ENCODE measurements at places on chromosomes 6 and 20.

GRCh38 chr6:46039646-46040045 is 24.0 kb upstream of the CLIC5 start:
- no peak for DNase-seq

DNA sequence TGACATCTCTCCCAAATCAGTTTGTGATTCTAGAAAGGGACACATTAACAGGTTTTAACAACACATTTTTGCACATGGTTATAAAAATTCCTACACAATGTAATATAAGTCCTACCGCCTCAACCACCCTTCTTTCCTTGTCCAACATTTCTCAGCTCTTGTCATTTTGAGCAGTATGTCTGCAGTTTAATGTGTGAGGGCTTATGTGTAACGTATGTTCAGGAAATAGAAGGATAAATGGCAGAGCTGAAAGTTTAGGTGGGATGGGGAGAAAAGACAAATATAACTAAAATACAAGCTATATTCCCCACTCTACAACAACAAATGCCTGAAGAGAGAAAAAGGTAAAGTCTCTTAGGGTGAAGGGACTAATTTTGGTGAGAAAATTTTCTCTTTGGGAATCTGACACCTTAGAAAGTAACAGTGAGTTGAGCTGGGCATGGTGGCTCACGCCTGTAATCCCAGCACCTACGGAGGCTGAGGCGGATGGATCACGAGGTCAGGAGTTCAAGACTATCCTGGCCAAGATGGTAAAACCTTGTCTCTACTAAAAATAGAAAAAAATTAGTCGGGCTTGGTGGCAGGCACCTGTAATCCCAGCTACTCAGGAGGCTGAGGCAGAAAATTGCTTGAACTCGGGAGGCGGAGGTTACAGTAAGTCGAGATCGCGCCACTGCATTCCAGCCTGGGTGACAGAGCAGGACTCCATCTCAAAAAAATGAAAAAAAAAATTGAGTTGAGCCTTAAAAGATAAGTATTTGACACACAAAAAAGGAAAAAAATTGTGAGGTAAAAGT is 5.1 kb downstream of the PNRC1 start:
- no peak for DNase-seq

GRCh38 chr6:113870917-113871316 is 13.8 kb downstream of the MARCKS start:
- no peak for DNase-seq

GRCh38 chr6:10269814-10270472 is 144.9 kb downstream of the TFAP2A start:
- DNase-seq: no peak

DNA sequence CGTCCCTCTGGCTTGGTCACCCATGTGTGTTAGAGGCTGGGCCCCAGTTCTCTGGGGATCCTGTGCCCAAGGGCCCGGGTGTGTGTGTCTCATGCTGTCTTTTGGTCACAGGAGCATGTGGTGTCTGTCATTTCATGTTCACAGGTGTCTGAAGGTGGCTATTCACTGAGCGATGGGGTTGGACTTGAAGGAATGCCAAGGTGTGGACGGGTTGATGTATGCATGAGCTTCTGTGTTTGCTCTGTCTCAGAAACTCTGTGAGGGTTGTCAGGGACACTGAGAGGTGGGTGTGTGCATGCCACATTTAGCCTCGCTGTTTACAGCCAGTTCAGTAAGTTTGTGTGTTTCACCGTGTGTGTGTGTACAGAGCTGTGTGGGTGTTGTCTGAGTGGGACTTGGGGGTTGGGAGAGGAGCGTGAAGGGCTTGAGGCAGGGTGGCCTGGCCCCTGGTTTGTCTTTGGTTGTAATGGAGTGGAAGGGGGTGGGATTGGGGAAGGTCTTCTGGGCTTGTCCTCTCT is 1.2 kb downstream of the DDR1 start:
- DNase-seq: no peak

GRCh38 chr20:22723659-22724058 is 139.3 kb upstream of the FOXA2 start:
- peak; percentile 62 for DNase-seq

- peak; percentile 78 for DNase-seq
Observed at GRCh38 chr6:158009114-158009891, 27.6 kb downstream of the SYNJ2 start.

- peak; percentile 12 for DNase-seq
Observed at GRCh38 chr6:87183687-87184086, 28.3 kb downstream of the ZNF292 start.

GRCh38 chr6:43376551-43376981 is 7.1 kb upstream of the ZNF318 start:
- DNase-seq: no peak

GRCh38 chr6:168403370-168404005 is 37.5 kb upstream of the SMOC2 start:
- DNase-seq: no peak

- DNase-seq: no peak
Observed at GRCh38 chr6:37696220-37696840, 1.4 kb downstream of the MDGA1 start.

- no peak for DNase-seq
Observed at GRCh38 chr6:54719131-54719530, 127.4 kb upstream of the FAM83B start.

GRCh38 chr6:98847779-98848538 is 13.6 kb downstream of the POU3F2 start:
- DNase-seq: no peak

GRCh38 chr6:169710009-169710408 is 8.1 kb downstream of the C6orf120 start:
- no peak for DNase-seq

DNA sequence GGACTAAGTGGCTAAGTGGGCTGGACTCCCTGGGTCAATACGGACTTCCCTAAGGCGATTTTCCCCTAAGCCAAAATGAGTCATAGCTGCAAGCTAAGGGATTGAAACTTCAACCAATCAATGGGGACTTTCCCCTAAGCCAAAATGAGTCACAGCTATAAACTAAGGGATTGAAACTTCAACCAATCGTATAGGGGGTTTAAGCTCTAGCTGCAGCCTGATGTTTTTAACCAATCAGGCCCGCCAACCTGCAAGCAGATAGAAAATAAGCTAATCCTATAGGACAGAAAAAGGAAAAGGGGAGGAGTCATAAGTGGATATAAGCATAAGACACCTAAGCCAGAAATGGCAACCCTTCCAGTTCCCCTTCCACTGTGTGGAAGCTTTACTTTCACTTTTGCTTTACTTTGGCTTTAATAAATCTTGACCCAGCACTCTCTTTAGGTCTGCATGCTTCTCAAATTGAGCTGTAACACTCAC is 655.0 kb upstream of the HS3ST5 start:
- no peak for DNase-seq

DNA sequence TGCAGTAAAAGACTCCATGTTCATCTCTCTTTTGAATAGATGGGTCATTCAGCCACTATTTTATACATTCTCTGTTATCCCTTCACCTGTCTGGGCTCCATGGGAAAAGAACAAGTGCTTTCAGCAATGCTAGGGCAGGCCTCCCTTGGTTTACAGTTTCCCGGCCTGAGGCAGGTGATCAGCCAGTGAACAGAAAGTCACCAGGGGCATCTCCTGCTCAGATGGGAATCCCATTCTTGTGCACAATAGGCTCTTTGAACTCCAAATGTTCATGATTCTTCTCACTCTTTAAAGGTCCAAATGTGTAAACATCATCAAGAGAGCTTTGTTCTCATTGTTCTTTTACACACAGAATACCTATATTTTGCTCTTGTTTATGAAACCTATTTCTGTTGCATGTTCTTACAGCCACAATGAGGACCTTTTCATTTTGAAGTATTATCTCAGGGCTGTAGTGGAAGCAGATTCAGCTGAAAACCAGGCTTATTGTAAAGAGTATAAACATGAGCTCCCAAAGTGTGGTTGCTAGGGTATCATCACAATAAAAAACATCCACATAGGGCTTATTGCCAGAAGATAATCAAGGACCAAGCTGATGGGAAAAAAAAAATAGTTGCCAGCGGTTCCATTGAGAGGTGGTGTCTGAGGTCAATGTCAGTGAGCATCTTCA is 267.1 kb upstream of the SGK1 start:
- no peak for DNase-seq

DNA sequence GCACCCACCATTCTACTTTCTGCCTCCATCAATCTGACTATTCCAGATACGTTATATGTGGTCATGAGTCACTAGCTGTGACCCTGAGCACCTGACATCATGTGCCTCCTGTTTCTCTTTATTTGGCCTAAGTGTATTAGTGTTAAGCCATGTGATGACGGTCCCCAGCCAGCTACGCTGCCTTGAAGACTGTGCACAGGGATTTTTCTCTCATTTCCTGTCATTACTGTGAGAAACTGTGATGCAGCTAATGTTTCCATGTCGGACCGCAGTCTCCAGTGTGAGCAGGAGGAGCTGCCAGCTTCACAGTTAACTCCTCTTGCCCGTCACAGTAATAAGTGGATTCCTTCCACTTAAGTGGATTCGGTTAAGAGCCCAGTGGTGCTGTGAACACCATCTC is 9.9 kb upstream of the SPATS1 start:
- no peak for DNase-seq

DNA sequence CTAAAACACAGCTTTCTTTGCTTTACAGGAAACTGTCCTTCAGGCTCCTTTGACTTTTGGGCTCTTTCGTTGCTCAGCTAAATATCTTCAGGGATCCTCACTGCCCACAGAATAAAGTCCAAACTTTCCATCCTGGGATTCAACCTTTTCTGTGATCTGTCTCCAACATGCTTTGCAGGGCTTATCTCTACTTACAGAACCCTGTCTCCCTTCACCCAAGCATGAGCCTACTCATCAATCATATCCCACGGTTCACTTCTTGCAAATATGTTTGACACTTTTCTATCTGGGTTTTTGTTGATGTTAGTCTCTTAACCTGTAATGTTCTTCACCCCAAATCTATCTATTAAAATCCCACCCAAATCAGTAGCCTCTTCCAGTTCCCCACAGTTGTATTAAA is 327.3 kb upstream of the RNF24 start:
- no peak for DNase-seq

DNA sequence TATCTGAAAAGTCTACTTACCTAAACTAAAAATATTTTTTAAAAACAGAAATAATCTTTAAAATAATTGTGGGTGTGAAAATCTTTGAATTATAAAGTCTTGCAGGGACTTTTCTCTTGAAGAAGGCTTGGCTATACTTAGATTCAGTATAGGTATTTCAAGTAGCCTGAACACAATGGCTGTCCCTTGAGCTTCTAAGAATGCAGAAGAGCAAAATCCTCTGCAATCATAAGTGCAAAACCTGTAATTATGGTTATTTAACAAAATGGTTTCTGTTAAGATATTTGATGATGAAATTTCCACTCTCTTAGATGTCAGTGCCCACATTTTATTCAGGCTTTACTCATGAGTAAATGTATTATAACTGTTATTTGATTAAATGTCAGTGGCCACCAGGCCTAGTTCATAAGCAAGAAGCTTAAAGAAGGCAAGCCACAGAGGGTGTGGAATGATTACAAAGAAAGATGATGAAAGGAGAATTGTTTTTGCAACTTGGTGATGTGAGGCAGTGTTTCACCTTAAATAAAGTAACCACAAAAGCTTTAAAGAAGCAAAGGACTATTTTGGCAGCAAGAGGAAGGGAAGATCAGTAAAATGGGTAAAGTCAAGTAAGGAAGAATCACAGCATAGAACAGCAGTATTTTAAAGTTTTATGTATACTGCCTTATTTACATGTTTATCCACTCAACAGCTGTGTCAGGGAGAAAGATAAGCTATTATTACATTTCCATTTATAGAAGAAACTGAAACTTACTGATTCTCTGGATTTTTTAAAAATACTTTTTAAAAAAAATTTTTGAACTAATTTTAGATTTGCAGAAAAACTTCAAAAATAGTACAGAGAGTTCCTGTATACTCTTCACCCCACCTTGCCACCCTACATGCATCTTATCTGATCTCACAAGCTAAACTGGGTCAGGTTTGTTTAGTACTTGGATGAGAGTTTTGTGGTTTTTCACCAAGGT is 351.2 kb upstream of the RUNX2 start:
- no peak for DNase-seq

GRCh38 chr20:24060851-24061590 is 72.4 kb upstream of the GGTLC1 start:
- DNase-seq: no peak

DNA sequence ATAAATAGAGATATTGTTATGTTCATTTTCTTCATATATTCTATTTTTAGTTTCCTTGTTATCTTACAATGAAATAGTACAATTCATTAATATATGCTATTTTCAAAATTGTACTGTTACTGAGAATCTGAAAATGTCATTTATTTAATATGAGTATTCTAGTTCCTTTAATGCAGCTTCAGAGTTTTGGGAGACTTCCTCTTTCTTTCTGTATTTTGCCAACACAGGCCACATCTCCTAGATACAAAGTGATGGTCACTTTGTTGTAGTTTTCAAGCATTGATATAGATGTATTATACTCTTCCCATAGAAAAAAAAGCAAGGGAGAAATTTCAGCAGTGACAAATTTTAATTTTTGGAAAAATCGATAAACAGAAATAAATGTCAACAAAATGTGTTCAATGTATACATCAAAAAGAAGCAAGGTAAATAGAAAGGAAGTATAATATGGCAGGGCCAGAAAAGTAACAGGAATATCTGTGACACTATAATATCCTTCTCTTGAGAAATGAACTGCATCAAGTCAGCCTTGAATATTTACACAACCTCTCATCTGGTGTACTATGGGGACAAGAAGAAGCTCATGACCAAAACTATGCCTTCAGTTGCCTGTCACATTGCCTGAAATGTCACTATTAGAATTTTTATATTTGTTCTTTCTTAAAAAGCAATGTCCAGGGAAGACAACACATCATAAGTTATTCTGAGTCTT is 396.0 kb downstream of the TBC1D32 start:
- DNase-seq: no peak

DNA sequence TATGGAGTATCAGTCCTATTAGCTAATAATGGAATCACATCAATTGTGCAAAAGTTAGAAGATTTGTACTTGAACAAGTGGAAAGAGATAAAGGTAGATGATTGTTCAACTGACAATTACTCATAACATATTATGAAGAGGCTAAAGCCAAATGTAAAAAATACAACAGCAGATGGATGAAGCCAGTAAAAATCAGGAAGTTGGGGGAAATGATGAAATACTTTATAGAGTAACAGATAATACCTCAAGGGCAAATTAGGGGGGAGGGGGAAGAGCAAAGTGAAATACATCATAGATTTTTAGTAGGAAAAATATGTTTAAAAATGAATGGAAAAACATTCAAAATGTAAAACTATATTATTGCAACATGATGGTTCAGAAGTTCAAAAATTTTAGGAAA is 114.0 kb downstream of the PDSS2 start:
- DNase-seq: no peak

DNA sequence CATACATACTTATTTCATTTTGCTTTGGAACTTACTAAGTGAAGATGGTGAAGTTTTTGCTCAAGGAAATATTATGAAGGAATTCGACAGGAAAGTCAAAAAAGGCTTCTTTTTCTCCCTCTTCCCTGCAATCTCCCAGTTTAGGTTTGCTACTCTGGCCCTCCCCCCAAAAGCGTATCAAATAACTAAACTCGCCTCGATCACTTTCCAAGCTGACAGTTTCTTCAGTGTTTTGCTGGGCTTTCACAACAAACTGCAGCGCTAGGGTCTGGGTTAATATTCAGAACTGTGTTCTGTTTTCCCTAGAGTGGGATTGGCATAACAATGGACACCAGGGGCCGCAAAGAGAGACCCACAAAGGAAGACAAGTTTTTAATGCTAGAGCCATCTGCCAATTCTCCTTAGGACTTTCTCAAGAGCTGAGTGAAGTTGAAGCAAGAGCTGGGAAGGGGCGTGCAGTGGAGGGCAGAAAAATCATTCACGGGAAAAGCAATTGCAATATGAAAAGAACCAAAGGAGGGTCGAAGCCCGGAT is 57.8 kb downstream of the ATP9A start:
- DNase-seq: no peak

GRCh38 chr6:14871221-14871620 is 374.6 kb upstream of the JARID2 start:
- no peak for DNase-seq

GRCh38 chr6:113347436-113347835 is 509.7 kb upstream of the MARCKS start:
- no peak for DNase-seq

Measured in fibroblast of skin of left quadriceps (primary cell).